Occipital lobe (tissue), 3 donors: ENCODE measurements at places on chromosomes 3 and 15.

DNA sequence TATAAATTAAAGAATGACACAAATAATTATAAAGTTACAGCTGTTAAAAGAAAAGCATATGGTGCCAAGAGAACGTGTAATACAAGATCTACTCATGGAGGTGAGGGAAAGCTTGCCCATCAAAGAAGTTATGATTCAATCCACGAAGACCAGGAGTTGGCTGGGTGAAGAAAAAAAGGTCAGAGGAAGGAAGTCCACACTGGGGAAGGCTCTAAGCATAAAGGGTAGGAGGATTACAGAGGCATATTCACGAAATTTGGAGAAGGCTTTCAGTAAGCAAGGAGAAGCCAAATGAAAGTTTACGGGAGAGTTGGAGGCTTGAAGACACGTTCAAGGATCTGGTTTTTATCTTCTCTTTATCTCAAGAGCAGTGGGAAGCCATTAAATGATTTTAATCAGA is 1.8 kb upstream of the TGFBR2 start:
- DNase-seq, result no peak

DNA sequence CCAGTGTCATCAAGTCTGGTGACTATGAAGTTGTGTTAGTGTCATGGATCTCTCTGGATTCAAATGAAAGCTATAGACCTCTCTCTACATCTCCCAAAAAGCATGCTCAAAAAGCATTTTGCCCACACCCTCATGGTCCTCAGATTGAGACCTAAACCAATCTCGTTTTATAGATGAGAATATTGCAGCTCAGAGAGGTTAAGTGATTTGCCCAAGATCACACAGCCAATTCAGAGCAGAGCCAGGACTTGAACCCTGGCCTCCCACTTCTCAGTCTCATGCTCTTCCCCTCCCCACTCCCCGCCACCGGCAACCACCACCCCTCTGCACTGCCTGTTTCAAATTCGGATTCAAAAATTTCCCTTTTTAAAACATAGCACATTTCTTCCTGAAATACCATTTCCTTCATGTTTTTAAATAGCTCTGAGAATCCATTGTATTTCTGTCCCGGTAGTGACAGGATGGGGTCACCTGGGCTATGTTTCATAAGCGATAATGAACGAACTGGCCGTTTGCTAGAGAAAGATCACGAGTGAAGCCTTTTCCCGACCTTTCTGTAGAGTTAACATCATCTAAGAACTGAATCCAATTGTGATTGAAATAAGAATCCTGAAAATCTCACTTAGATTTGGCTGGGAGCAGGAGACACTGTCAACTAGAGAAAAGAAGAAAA is 769 bp downstream of the SSUH2 start:
- no peak for DNase-seq

DNA sequence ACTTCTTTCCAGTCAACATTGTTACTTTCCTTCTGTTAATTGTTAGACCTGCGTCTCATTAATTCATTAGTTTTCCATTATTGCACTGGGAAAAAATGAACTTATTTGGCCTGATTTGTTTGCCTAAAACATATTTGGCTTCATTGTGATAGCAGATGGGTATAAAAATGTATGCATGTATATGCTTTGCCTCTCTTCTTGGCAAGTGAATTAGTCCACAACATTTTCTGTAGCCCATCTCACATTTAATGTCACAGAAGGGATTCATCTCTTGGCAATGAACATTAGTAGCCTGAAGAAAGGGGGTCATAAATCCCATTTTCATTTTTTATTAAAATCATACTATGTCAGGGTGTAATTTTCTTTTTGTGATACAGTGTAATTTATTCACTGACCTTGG is 125.2 kb downstream of the TUSC7 start:
- no peak for DNase-seq

- DNase-seq, result no peak
These were observed 161.2 kb upstream of the ABI3BP start for GRCh38 chr3:101154401-101154800.

- DNase-seq, result no peak
These were observed 25.5 kb upstream of the SPTBN5 start for GRCh38 chr15:41919201-41919820.

GRCh38 chr15:92524874-92525565 is 130.6 kb downstream of the FAM174B start:
- DNase-seq, result no peak

- DNase-seq, result no peak
These were observed 1055.7 kb downstream of the NAALADL2 start for GRCh38 chr3:175914785-175915184.

DNA sequence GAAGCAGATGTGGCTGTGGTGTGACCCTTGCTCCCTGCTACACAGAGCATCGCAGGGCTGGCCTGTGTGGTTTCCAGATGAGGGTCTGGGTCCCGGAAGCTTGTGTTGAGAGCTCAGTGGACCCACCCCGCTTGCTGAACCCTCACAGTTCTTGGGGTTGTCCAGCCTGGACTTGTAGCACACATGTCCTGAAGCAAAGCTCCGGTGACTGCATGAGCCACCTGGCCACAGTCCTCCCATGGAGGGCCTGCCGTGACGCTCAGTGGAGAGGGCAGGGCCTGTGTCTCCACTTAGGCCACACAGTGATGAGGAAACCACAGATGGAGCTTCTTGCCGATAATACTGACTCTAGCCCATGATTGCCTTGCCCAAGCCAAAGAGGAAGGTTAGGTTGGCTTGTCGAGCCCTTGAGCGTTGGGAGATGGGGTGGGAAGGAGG is 62.6 kb downstream of the RGMA start:
- no peak for DNase-seq

DNA sequence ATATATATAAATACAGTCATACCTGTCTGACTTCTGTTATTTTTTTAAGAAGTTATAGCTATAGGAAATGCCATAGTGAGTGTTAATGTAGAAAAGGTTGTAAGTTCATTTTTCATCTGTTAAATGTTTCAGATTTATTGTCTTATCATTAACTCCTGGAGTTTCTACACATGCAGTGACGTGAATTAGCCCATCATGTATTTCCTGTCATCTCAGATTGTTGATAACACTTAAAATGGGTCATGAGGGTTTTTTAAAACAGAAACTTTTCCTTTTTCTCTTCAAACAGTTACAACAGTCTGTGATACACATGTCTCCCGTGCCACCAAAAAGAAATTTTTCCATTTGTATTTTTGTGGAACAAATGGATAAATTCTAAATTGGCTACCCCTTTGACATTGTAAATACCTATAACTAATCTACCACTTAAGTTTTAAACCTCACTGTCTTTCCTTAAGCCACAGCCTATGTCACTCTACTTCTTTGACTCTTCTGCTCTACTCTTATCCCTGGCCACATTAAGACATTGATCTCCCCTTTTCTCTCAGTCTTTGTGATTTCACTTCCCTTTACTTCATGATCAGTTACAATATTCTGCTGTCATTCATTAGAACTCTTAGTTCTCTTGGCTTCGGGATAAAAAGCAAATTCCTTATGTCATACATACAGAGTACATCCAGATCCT is 89.1 kb downstream of the NEO1 start:
- no peak for DNase-seq

GRCh38 chr3:178260887-178261565 is 275.2 kb upstream of the KCNMB2 start:
- no peak for DNase-seq

GRCh38 chr3:98791341-98792325 is 28.5 kb downstream of the ST3GAL6 start:
- DNase-seq, result no peak

DNA sequence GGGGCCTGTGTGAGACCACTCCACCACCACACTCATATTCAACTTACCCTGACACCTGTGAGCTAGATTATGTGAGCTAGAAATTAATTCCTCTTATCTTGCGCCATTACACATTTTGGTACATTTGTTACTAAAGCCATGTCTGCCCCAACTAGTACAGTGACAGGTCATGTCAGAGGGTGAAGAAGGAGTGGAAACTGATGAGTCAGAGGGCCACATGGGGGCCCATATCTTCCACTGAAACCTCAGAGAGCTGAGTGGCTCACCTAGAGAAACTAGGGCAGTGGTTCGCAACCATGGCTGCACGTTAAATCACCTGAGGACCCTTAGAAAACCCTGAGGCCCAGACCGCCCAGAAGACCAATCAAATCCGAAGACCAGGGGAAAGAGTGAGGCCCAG is 15.7 kb upstream of the MEF2A start:
- DNase-seq, result no peak

DNA sequence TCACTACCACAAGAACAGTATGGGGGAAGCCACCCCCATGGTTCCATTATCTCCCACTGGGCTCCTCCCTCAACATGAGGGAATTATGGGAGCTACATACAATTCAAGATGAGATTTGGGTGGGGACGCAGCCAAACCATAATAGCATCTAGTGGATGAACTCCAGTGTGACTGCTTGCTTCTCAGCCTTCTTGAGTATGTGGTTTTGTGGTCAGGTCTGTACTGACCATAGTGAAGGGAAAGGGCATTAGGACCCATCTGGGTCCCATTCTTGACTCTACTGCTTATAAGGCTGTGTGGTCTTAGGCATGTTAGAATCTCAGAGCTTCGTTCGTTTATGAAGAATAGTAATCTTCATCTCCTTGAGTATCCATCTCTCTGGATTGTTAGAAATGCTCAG is 81.4 kb downstream of the CGNL1 start:
- DNase-seq, result no peak

- DNase-seq, result no peak
These were observed 5.6 kb upstream of the PCOLCE2 start for GRCh38 chr3:142894493-142894892.

- no peak for DNase-seq
These were observed 73.7 kb downstream of the KLF13 start for GRCh38 chr15:31400222-31400927.

GRCh38 chr3:113574213-113574612 is 41.9 kb downstream of the SIDT1 start:
- DNase-seq, result no peak

- DNase-seq, result no peak
These were observed 83.5 kb upstream of the NAALADL2 start for GRCh38 chr3:174775603-174776002.

- no peak for DNase-seq
These were observed 166.1 kb downstream of the SPATA16 start for GRCh38 chr3:172974969-172975368.

GRCh38 chr3:136919799-136920580 is 37.8 kb upstream of the IL20RB start:
- DNase-seq, result no peak

DNA sequence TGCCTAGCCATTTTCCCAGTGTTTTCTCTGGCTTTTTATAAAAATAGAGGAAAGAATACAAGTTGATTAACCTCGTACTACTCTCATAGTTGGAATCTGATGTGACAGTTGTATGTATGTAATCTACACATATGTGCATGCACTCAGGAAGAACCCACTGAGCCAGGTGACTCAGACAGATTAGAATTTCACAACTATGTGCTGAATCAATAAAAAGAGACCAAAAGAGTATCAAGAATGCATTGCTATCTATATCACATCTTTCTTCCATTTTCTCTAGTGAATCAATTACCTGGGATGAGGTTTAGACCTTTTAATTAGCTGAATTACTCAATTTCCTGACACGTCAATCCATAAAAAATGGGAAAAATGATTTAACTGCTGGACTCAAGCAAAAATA is 319.3 kb upstream of the ATP10A start:
- no peak for DNase-seq
